Progenitor cell of endocrine pancreas (in vitro differentiated cells): ENCODE measurements at places on chromosomes 3 and 15.

- DNase-seq, result no peak
Observed at GRCh38 chr3:151328298-151328995, 902 bp downstream of the P2RY13 start.

GRCh38 chr3:190360228-190360627, 27.7 kb upstream of the CLDN16 start:
- DNase-seq, result no peak

- DNase-seq, result peak; percentile 58
Observed at GRCh38 chr15:60520825-60521368, 42.0 kb upstream of the ICE2 start.

DNA sequence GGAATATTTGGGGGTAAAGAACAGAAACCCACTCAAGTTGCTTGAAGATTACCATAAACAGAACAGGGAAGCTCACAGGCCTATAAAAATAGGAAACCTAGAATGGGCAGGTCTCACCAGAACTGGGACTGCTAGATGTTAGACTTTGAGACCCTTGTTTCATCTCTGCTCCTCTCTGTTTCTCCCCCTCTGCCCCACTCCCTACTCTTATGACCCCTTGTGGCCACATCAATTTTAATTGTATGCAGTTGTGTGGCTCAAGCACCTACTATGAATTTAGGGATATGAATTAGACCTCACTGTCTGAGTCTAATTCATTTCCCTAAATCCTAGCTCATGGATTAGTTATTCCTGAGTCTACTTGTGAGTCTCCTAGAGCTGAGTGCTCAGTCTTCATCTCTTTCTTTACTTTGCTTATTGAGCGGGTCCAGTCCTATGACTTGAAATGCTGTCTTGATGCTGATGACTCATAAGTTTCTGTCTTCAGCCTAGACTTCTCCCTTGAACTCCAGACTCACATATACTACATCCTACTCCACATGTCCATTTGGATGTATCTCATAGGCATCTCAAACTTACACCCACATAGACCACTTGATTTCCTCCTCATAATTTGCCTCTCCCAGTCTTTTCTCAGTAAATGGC, 78.7 kb downstream of the ITPR1 start:
- DNase-seq, result no peak

- no peak for DNase-seq
Observed at GRCh38 chr3:117286488-117286887, 576.9 kb downstream of the TUSC7 start.

GRCh38 chr15:98583771-98584430, 64.4 kb upstream of the IGF1R start:
- DNase-seq, result no peak

DNA sequence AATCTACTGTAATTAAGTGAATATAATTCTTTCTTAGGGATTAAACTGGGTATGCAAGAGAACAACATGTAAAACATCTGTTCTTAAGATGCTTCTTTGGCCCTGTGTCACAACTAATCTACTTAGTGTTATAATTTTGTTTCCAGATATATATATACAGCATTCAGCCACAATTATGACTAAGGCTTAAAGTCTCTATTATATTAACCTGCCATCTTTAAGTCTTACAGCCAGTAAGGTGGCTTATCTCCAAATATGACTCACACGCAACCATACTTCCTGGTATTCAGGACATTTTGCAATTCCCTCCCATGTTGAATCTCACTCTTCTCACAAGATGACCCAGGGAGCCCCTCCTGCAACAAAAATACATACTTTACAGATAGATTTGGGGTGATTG, 6.6 kb upstream of the KBTBD8 start:
- no peak for DNase-seq

DNA sequence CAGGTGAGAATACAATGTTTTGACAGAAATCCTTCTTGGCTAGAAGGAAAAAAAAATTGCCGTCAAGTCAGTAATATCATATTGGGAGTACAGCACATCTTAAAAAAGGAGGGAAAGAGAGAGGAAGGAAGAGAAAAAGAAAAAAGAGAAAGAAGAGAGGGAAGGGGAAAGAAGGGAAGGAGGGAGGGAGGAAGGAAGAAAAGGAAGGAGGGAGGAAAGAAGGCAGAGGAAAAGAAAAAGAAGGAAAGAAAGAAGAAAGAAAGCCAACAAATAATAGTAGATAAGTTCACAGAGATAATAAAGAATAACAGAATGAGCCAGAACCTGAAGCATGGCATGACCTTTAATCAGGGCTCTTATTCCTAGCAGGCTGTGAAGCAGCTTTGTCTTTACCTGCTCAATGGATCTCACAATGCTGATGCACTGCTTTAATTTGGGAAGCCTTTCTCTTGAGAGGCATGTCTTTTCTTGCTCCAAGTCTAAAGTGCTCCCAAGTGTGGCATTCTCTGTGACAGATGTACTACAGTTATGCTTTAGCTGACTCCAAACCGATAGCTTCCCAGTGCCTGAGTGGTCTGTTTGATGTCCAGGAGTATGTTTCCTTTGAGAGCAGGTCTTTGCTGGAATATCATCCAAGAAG, 114.9 kb downstream of the IQCH start:
- no peak for DNase-seq
